ENCODE measurements at places on chromosomes 1 and 21.

- no peak for DNase-seq
These were observed 201.9 kb downstream of the PLPP3 start for GRCh38 chr1:56377431-56377830.

GRCh38 chr1:208139434-208140045 is 104.6 kb downstream of the PLXNA2 start:
- DNase-seq, result no peak

DNA sequence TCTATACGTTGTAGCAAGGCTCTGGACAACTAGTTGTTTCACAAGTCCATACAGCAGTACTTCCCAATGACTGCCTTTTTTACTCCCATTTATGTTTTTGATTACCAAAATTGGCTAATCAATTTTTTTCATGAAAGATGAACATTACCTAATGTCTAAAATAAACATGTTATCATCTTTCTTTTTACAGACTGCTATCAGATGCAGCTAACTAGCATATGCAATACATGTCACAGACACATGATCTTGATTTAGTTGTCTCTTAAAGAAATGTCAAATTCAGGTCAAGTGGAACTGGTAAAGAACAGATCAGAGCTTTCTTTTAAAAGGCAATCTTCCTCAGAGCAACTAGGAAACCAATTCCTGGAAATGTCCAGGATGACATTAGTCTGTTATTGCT is 630 bp upstream of the DBT start:
- no peak for DNase-seq

DNA sequence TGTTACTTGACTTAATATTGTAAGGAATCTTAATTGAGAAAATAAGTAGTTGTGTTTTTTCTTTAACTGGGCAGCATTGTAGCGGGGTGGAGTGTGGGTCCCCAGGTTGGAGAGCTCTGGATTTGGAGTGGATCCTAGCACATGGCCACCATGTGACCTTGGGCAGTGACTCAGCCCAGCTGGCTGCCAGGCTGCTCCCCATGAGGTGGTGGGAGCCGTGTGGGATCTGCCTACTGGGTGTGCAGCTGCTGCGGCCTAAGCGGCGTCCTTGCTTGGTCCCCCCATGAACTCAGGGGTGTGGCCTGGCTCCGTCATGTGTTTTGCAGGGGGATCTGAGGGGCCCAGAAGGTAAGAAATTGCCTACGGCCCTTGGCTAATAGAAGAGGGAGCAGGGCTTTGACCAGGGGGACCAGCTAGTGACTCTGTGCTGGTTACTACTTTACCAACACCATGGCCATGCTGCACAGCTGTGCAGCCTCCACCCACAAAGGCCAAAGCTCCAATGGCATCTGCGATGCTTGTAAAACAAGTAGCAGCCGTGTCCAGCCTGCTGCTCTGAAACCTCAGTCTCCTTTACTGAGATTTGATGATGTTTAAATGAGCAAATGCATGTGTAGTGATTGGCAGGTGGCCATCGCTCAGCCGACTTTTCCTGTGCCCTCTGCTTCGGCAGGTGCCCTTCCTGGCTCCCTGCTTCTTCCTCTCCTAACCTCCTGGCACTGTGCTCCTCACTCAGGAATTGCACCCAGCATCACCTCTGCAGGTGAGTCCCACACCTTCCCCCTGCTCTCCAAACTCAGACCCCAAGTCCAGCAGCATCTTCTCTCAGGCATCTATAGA is 68.3 kb downstream of the ADARB1 start:
- peak; percentile 82 for DNase-seq

DNA sequence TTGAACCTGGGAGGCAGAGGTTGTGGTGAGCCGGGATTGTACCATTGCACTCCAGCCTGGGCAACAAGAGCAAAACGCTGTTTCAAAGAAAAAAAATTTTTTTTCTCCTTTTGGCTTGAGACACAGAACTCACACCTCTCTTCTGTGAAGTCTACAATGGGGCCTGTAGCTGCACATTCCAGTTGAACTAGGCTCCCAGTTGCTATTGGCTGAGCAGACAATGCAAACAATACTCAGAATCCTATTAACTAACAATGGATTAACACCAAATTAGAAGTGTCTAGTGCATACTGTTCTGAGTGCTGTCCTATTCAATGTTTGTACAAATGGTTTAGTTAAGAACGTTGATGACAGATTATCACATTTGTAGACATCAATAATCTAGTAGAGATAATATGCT is 17.6 kb upstream of the MCL1 start:
- DNase-seq, result no peak

All from EL (cell line).